A549 (cell line): ENCODE measurements at places on chromosomes 5 and 9.

DNA sequence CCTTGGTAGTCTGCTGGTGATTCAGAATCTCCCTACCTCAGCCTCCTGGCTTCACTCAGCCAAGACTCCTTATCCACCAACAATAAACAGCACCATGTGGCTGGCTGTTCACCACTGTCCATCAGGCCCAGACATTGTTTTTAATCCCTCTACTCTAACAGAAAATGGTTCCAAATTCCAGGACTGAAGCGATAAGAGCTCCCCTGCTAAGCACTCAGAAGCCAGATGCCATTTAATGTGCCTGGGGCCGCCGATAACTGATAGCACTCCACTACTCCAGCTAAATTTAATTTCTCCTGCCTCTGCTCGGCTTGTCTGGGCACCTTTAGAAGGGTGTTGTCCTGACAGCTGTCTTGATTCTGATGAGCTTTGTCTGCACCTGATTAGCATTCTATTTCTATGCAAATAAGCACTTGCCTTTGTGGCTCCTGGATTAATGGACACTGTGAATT is 47.1 kb downstream of the ZNF622 start:
- DNase-seq: no peak

DNA sequence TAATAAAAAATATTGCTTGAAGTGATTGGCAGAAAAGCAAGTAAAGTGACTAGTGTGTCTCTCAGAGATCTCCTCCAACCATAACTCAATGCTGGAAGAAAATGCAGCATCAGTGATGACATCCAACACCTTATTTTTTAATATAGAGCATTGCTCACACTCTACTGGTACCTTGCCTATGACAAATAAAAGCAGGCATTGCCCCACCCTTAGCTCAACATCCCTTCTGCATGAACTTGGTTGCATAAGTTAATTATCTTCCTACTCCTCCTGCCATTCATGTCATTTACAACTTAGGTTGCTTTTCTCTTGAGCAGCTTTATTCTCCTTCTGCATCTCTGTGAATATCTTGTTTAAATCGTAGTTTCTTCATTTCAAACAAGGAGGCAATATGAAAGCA is 41.2 kb downstream of the FEM1C start:
- no peak for DNase-seq

DNA sequence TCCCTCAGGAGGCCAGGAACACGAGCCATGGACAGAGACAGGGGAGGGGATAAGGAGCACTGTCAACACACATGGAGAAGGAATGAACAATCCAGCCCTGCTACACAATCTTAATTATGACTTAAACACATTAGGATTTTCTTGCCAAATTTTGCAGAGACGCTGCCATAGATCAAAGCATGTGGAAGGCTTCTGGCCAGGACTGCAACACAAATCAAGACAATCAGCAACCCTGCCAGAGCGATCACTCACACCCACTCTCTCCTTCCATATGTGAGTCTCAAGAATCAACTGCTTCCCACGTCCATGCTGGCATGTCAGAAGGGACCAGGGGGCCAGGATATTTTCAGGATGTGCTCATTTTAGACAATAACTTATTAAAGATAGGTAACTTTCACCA is 85.6 kb downstream of the ROR2 start:
- DNase-seq: no peak

- peak; percentile 33 for DNase-seq
Observed at GRCh38 chr9:12708562-12709298, 15.5 kb downstream of the TYRP1 start.

GRCh38 chr5:173901705-173902104 is 13.6 kb downstream of the CPEB4 start:
- DNase-seq: no peak

- DNase-seq: peak; percentile 25
Observed at GRCh38 chr5:65663804-65664521, 39.1 kb downstream of the SHLD3 start.

- no peak for DNase-seq
Observed at GRCh38 chr9:18692268-18692667, 218.3 kb downstream of the ADAMTSL1 start.

- DNase-seq: no peak
Observed at GRCh38 chr9:84239343-84239742, 101.2 kb downstream of the SLC28A3 start.

GRCh38 chr9:86500667-86501435 is 146.6 kb upstream of the TUT7 start:
- no peak for DNase-seq

DNA sequence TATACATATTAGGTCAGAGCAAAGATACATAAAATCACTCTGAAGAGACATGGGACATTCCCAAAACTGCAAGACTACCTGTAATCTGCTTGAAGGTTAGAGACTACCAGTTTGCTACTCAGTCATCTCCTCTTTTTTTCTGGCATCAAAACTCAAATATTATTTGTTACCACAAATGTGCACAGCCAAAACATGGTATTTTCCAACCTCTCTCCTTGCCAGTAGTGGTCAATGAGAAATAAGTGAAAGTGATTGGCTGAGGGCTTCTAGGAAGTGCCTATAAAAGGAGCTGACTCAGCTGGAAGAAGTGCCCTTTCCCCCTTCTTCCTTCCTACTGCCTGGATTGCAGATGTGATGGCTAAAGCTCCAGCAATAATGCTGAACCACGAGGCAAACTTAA is 13.8 kb downstream of the GZMK start:
- DNase-seq: no peak

DNA sequence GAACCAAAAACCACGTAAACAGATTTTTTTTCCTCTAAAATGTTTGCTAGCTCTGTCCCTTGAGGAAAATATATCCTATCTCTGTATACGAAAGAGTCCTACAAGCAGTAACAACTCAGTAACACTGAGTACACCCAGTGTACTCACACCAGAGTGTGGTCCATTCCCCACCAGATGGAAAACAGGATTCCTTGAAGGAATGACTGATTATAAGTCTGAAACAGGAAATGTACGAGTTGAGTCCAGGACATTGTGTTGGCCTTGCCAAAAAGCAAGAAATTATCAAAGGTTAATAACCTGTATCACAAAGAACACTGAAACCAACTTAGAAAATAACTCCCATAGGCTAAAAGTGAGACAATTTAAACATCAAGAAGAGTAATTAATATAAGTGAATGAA is 20.4 kb downstream of the GOLPH3 start:
- DNase-seq: no peak

- no peak for DNase-seq
Observed at GRCh38 chr9:121816845-121817450, 165.5 kb downstream of the DAB2IP start.

GRCh38 chr5:180868960-180869359 is 7.9 kb upstream of the ZFP62 start:
- peak; percentile 87 for DNase-seq

DNA sequence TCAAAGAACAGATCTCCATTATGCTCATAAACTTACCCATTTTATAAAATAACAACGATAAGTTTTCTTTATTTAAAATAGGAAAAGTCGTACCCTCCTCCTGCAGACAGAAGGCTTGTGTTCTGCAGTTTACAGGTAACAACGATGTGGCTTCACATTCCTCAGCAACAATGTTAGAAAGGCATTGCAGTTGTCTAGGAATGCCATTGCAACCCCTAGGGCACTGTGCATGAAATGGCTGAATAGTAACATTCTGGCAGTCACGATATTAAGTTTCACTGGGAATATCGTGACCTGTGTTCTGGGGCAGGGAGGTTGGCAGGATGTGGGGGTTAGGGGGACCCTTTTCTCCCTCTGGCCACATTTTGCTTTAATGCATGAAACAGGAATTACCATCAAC is 331.9 kb downstream of the DEPDC1B start:
- DNase-seq: no peak
